ENCODE measurements at places on chromosomes 1 and 21.
A peak's percentile ranks its signal among the peaks of the same experiment; 100 is the strongest.

DNA sequence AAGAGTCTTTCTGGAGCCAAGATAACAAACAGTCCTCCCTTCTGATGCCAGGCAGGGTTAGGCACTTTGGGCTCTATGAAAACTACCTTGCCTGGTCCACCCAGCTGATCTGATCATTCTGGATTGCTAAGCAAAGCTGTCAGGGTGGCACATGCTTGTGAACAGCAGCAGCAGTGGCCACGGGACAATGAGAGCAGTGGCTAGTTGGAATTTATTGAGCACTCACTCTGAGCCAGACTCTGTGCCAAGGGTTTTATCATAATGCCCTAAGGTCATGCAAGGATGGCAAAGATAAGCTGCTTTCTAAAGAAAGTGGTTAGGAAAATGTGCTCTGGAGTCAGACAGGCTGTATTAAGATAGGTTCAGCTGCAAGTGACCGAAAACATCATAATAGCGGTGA, 390.4 kb upstream of the VAMP3 start:
- DNase-seq: no peak

- DNase-seq: no peak
These were observed 4.3 kb upstream of the CBR1 start for GRCh38 chr21:36065497-36066036.

- peak; percentile 46 for DNase-seq
These were observed at the start of gene ABCG1 for GRCh38 chr21:42218836-42219605. Gene ABCG1 (plus strand): TSS chr21:42219140. CDS start chr21:42219263, 123 bp downstream.

- DNase-seq: no peak
These were observed 7.6 kb downstream of the OLIG2 start for GRCh38 chr21:33033094-33033951.

DNA sequence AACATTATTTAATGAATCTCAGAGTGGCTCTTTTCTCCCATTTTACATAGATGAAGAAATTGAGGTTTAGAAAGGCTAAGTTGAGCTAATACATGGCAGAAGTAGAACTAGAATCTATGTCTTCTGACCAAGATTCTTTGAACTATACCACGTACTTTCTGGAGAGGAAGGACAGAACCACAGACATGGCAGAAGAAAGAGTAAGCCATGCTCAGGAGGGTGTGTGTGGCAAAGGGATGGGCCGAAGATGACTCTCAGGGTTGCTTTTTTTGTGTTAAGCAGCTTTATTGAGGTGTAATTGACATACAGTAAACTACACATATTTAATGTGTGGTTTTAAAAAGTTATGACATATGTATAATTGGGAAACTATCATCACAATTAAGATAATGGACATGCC, 69.5 kb downstream of the PEX14 start:
- no peak for DNase-seq

DNA sequence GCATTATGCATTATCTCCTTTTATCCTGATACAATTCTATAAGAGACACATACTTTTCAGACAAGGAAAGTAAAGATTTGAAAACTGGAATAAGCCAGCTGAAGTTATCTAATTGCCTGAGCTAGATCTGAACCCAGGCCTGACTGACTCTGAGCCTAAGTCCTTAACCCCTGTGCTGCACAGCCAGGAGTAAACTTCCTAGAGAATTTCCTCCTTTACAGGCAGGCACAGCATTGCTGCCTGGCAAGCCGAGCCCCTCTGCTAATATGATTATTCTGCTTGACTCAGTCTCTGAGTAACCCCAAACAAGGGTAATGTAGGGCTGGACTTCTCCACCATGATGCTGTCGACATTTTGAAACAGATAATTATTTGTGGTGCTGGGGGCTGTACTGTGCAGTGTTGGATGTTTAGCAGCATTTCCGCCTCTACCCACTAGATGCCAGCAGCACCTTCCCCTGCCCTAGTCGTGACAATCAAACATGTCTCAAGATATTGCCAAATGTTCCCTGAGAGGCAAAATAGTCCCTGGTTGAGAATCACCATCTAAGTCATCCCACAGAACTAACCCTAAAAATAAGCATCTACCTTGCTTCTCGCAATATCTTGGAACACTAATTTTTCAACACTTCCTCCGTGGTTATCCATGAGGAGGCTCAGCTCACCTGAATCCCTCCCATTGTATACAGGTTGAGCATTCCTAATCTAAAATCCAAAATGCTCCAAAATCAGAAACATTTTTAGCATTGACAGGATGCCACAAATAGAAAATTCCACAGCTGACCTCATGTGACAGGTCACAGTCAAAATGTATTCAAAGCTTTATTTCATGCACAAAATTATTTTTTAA, 18.5 kb downstream of the CAMK1G start:
- no peak for DNase-seq

DNA sequence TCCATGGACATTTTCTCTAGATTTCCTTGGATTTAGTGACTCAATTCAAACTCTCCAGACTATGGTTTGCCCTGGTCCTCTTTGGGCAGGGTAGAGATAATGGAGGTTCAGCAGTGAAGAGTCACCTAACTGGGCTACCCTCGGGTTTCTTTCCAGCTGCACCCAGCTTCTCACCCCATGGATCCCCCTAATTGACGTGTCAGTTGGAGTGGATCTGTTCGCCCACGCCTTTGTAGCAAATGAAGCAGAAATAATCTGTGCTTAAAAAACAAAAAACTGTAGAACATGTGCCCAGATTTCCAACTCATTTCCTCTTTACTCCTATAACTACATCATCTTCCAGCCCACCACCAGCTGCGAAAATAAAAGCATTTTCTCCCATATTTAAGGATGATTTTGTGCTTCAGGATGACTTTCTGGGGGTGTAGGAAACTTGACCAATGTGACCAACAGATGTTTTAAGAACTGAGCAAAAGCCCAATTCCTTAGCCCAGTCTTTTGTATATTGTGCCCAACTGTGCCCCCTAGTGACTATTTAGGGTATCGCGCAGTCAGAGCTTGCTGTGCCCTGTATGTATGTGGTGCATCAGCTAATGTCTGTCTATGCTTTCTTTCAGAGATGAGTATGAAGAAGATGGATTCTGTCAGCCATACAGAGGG, 66.5 kb upstream of the UBE2U start:
- peak; percentile 72 for DNase-seq

DNA sequence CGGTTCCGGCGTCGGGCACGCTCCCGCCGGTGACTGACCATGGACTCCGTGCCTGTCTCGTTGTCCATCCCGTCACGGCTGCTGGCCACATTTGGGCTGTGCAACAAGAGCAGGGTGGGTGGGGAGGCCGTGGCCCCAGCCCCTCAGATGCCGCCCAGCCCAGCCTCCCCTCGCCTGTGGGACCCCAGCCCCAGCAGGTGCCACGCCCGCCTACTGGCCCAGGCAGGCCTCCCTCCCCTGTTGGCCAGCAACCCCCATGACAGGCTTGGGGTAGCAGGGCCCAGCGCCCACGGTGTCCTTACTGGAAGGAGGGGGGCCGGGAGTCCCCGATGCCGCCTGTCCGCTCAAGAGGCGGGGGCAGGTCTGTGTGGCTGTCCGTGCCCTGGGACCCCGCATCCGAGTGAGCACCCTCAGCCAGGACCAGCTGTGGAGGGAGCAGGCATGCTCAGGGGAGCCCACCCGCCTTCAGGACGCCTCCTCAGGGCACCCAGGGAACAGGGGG, 7.1 kb downstream of the DVL1 start:
- no peak for DNase-seq

- DNase-seq: no peak
These were observed 106.2 kb upstream of the ADAR start for GRCh38 chr1:154714052-154714623.

DNA sequence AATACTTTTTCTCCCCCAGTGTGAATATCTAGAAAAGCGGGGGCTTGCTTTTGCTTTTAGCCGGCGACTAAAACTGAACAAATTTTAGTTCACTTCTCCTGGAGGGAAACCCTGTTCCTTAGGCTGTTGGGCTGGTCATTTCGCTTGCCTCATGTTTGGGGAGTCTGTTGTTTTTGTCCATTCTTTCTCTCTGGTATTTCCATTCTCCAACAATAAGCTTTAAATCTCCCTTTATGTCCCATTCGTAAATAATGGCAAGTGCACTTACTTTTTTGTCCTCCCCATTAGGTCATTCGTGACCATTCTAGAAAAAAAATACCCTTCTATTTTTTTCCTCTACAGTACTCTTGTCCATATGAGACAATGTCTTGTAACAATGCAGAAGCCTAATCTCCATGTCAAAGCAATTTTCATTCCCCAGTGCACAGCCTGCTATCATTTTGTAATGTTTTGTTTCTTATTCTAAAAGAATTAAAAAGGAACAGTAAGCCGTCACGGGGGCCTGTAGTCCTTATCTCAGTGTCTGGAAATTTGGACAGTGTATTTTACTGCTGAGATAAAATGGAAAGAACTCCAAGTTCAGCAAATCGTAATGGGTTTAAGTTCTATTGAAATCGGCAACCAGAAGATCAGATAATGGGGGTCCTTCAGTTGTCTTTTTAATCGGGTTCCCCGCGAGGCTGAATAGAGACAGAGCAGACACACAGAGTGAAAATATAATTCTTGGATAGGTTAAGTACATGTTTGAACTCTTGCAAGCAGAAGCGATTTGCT, 21.8 kb downstream of the PROX1 start:
- DNase-seq: no peak

- no peak for DNase-seq
These were observed 225.9 kb downstream of the SPATA17 start for GRCh38 chr1:217857061-217857460.

GRCh38 chr1:17984583-17984982, 123.0 kb upstream of the IGSF21 start:
- peak; percentile 11 for DNase-seq

DNA sequence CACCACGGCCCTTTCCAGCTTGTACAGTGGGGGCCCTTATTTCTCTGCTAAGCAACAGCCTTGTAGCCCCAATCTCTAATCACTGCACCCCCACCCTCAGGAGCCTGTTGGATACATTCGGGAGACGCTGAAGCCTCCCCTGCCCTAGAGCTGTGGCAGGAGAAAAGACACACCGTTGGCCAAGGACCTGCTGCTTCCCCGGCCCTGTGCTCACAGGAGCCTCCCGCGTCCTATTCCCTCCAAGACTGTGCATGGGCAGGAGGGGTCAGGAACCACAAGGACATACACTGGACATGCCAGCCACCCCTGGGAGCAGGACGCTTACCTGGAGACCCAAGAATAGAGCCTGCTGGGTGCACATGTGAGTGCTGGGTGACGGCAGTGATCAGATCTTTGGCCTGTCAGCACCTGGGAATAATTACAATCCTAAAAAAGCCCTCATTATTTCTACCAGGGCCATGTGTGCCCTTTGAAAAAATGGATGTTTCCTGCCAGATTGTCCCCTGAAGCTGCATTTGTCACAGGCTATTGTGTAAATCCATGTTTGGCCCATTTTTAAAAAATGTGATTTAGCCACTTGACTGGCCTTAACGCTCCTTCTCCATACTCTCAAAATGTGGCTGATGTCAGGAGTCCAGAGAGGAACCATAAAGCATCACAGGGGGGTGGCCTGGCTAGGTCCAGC, 590.6 kb downstream of the MATN1 start:
- DNase-seq: no peak

DNA sequence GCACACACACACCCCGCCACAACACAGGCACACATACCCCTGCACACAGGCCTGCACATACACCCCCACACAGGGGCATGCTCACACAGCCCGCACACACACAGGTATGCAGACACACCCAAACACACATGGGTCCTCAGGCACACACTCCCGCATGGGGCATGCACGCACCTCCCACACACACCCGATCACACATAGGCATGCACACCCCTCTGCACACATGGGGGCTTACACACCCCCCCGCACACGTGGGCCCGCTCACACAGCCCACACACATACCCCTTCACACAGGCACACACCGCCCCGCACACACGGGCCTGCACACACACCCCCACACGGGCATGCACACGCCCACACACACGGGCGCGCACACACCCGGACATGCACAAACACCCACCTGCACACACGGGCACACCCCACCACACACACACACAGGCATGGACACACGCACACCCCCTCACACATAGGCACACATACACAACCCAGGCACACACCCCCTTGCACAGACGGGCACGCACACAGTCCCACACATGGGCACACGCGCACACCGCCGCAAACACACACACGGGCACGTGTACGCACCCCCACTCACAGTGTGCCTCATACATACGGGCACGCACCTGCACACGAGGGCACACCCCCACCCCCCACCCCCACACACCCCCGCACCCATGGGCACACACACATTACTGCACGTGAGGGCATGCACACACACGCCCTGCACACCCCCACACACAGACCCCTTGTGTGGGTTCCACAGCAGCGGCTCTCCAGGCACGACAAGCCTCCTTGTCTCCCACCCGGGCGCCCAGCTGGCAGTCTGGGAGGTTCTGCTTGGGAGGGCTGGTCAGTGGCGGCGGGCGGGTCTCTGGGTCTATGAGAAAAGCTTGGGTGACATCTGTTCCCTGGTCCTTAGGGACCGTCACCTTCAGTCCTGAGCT, 8.3 kb downstream of the ATAD3B start:
- no peak for DNase-seq

DNA sequence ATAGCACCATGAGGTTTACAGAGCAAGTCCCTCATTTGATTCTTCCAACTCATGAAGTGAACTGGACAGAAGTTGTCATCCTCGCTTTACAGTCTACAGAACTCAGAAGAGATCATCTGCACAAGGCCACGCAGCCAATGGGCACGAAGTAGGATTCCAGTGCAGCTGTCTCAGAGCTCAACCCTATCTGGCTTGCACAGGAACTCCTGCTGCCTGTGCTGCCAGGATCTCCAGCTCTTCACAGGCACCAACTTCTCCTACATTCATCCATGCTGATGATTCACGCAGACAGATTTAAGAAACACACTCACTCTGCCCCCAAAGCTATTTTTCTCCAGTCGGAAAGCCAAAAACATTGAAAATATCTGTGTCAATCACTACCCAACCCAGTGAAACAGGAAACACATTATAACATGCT, 157.0 kb downstream of the RERE start:
- no peak for DNase-seq

DNA sequence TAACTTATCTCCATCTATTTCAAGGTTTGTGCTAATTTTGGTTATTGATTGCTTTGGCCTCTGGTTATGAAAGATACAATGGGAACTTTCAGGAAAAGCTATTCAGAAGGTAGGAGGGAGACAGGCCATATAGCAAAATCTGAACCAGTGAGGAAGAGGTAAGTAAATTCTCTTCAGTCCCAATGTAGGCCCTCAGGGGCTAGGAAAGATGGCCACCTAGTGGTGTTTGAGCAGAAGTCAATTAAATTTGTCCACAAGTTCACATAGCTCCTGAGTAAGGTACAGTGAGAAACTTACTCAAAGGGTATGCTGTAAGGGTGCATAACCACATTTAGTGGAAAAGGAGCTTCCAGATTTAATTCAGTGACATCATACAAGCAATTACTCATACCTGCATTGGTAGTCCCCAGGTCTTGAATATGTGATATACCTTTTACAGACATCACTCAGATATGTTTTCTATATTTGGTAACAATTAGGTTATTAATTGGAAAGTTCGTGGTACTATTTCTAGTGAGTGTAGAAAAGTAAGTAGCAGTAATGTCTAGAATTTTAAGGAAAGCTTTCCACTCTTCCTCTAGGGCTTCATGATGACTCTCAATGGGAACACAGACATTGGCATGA, 21.4 kb upstream of the FMO1 start:
- peak; percentile 66 for DNase-seq
